Panc1 (cell line): ENCODE measurements at places on chromosomes 16 and 17. TPM values are rescaled to one million over a fixed set of nuclear protein-coding genes. Genes with fewer than 3 reads are reported as not detected.

CAMKK1 gene
- 6.7 TPM for total RNA-seq

- DNase-seq, result no peak
Observed at GRCh38 chr16:29007730-29008593, 23.1 kb downstream of the LAT start.

DNA sequence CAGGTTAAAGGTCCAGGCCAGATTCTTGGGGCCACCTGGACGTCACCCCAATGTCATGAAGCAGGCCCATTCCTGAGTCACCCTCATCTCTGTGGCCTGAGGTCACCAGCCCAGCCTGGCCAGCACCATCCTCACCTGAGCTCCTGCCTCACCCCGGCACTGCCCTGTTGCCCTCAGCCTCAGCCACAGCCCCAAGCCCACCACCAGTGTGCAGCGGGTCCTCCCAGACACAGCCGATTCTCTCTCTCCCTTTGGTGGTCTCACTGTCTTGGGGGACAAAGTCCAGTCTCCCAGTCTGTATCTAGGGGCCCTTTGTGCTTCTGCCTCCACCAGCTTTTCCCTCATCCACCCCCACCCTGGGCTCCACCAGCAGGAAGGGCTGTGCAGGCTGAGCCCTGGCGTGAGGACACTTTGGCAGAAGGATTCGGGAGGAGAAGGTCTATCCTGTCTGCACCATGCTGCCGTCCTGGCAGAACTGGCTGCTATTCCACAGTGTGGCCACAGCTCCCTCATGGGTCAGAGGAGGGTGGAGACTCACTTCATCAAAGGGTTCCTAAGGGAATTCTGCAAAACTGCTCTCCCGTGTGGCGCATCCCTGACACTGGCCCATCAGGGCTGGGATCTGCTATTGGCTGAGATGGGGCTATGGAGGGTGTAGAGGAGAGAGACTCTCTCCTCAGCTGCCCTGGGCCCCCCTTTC lies 64.3 kb downstream of the PRMT7 start:
- no peak for DNase-seq

KRTAP2-1 gene
- not detected for total RNA-seq

FNDC8 gene
- total RNA-seq, result not detected

GRCh38 chr17:57471868-57472368 lies 215.6 kb downstream of the MSI2 start:
- no peak for DNase-seq

GRCh38 chr16:4433914-4434787 lies 8.5 kb downstream of the DNAJA3 start:
- no peak for DNase-seq

PLA2G10 gene
- total RNA-seq, result 0.23 TPM

- DNase-seq, result no peak
Observed at GRCh38 chr17:20925091-20925490, 117.7 kb downstream of the USP22 start.

GRCh38 chr17:33551911-33552310 lies 258.8 kb upstream of the ASIC2 start:
- DNase-seq, result no peak

CCDC40 gene
- 18.0 TPM for total RNA-seq

- no peak for DNase-seq
Observed at GRCh38 chr16:86010680-86011141, 111.7 kb downstream of the IRF8 start.

PIP4K2B gene
- total RNA-seq, result 42.3 TPM

MEFV gene
- total RNA-seq, result 0.46 TPM

SMIM22 gene
- total RNA-seq, result not detected

NLRC3 gene
- 0.26 TPM for total RNA-seq

DNA sequence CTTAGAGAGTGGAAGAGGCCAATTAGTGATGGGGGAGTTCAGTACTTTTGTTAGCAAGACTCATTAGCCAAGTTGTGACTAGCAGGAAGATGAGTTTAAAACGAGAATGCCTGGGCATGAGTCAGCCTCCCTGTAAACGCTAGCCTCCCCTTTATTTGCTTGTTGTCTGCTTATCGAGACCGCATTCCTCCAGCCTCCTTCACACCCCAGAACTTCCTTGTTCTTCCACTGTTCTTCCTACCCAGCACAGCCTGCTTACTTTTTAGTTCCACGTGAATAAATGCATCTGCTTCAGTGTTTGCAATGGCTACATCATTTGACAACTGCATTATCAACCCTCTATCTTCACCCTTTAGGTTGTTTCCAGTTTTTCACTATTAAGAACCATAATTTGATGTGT lies 20.2 kb upstream of the OR3A1 start:
- no peak for DNase-seq

DNA sequence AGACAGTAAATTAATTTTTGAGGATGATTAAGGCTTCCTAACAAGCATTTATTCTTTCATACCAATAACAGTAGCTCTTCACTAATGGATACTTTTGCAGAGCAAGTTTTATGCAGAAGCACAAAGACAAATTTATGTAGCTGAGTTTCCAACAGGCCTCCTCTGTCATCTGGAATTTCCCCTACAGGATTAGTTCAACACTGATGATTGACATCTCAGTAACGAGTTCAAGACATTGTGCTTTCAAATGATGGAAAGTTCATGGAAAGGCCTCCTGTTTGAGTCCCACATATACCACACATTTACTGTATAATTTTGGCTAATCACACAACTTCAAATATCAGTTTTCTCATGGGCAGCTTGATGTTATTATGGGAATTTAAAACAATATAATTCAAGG lies 40.6 kb downstream of the ABCA10 start:
- DNase-seq, result no peak

PLD6 gene
- 4.2 TPM for total RNA-seq

DNA sequence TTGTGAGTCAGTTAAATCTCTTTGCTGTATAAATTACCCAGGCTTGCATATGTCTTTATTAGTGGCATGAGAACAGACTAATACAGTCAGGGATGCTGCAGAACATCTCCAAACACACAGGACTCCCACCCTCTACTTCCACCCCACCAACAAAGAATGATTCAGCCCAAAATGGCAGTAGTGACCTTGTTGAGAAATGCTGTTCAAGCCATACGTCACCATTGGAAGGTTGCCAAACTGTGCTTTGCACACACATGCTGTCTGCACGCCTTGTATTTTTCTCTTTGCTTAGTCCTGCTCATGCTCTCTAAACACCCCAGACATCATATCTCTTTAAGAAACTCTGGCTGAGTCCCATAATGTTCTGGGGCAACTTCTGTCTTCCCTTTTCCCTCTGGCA lies 589.6 kb downstream of the WWOX start:
- DNase-seq, result no peak

IGSF6 gene
- total RNA-seq, result 0.23 TPM

DNA sequence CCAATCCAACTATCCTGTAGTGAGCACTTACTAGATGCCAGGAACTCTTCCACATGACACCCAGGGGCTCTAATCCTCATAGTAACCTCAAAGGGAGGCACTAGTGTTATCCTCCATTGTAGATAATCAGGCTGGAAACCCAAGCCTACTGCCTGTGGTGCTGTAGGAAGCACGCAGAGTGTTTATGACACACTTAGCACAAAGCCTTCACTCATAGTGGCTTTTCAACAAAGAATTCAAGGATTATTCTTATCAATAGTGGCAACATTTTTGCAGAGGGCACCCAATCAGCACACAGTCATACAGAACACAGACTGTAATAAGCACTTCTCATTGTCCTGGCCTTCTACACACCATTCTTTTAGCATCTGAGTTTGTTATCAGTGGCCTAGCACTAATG lies 18.5 kb upstream of the SOX9 start:
- DNase-seq, result no peak

- no peak for DNase-seq
Observed at GRCh38 chr17:63189930-63190329, 223.9 kb downstream of the TANC2 start.
